ENCODE measurements at places on chromosomes 11 and 22.

DNA sequence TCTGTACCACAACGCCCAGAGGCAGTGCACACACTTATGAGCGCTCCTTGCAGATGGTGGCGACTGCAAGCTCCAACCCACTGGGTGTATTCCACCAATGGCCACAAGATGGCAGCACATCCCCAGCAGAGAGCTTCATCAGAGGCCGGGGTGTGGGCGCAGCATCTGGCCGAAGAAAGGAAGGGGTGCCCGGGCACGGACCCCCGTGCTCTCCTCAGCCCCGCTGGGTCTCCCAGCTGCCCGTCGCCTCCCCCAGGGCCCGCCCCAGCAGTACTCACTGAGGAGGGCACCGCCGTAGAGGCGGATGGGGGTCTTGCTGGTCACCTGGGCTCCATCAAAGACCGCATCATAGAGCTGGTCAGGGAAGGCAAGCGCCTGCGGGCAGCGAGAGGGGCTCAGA lies 14.2 kb downstream of the TP53I11 start:
- DNase-seq = peak; percentile 83

DNA sequence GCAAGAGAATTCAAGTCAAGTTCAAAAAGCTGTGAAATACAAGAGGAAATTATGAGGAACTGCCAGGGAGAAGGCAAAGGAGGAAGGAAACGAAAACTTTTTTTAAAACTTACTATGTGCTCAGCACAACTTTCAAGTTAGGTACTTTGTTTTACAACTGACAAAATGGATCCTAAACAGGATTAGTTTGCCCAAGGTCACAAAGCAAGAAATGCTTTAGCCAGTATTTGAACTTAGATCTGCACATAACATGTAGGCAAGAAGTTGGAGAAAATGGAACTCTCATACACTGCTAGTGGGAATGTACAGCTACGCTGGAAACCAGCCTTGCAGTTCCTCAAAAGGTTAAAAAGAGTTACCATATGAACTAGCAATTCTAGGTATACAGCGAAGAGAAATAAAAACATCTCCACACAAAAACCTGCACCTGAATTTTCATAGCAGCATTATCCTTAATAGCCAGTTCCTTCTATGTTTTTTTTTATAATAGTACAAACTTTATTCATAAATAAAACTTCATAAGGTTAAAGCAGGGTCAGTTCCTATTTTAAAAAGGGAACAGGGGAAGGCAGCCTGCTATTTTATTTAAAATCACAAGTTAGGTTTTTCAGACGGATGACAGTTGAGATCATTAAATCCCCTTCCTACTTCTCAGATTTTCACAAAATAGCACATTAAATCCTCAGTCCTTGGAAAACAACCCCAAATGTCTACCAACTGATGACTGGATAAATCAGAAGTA lies 19.2 kb downstream of the DDX6 start:
- DNase-seq = no peak

DNA sequence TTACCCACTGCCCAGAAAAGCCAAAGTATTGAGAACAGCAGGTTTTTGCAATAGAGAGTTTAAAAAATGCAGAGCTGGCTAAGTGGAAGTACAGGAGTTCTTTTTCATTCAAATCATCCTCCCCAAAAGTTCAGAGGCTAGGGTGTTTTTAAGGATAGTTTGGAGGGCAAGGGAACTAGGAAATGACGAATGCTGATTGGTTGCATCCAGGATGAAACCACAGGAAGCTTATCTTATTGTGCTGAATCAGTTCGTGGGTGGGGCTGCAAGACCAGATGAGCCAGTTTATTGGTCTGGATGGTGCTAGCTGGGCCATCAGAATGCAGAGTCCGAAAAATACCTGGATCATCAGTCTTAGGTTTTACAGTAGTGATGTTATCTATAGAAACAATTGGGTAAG lies 1427.1 kb downstream of the LRRC4C start:
- DNase-seq = no peak

DNA sequence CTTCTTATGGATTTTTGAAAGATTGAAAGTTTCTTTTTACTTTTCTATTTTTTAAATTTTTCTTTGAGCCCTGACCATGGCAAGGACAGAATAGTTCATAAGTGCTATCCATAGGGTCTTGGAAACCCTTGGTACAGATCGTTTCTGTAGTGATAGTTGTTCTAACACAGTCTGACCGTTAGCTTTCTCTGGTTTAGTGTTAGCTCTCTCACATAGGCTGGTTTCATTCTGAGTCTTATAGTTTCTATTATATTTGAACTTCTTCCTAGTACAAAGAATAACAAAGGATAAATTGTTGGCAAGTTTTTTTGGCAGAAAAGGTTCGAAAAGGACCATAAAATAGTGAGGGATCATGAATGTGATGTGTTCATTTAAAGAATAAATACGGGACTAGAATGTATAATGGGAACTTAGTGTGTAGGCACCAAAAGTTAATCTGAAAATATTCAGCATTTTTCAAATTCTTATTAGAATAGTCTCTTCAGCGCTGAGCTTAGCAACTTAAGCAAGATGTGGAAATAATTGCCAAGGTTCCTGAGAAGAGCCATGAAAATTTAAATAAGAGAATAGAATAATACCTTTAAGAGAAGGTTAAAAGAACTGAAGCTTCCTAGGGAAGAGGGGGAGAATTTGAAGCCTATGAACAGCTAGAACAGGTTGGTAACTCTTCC lies 24.1 kb downstream of the FDX1 start:
- no peak for DNase-seq

- DNase-seq = no peak
These were observed 16.1 kb downstream of the CPT1A start for GRCh38 chr11:68825571-68825970.

GRCh38 chr11:114796954-114797721 lies 118.8 kb downstream of the NXPE2 start:
- DNase-seq = no peak

DNA sequence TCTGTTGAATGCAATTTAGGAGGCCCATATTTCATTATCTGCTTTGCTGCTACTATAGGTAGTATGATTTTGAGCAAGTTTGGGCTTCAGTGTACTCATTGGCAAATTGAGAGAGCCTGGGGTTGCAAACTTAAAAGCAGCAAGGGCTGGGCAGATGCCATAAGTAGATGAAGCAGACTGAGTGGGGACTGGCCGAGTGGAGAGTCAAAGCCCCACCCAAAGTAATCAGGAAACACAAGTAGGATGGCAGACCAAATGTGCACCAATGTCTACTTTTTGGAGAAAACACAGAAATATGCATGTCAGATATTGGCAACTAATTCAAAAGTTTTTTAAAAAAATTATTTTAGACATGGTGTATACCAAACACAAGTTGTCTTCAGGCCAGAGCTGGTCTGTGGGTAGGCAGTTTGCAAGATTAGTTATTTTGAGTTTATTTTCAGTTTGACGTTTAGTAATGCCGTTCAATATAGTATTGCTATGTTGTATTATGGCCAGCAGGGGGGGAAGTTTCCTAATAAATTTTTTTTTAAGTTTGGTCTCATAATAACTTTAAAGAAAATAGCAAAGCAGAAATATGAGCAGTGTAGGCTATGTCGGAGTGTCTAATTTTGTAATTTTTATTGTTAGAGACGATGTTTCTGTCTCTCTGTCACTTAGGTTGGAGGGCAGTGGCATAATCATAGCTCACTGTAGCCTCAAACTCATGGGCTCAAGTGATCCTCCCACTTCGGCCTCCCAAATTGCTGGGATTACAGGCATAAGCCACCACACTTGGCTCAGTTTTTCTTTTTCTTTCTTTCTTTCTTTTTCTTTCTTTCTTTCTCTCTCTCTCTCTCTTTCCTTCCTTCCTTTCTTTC lies 105.1 kb downstream of the HIPK3 start:
- DNase-seq = no peak

GRCh38 chr22:50656122-50657070 lies 16.2 kb upstream of the SHANK3 start:
- DNase-seq = no peak

- DNase-seq = no peak
These were observed at the start of gene KCNQ1 for GRCh38 chr11:2444821-2445745. Gene KCNQ1, plus strand, starts transcription at chr11:2445008. Its CDS starts 91 bp downstream, at chr11:2445099.

DNA sequence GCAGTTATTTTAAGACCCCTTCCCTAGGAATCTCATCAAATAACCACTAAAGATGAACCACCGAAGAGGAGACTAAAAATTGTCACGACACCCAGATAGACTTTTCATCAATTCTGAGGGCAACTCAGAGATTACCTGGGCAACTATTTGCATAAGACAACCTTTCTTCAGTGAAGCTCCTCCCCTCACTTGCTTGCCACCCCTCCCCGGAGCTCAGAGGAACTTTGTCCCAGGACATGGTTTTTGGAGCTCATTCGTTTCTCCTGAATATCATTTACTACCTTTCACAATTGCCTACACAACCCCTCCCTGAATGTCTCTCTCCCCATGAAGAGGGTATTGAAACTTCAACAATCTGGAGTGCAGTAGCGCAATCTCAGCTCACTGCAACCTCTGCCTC lies 3.9 kb downstream of the AGBL2 start:
- DNase-seq = no peak

DNA sequence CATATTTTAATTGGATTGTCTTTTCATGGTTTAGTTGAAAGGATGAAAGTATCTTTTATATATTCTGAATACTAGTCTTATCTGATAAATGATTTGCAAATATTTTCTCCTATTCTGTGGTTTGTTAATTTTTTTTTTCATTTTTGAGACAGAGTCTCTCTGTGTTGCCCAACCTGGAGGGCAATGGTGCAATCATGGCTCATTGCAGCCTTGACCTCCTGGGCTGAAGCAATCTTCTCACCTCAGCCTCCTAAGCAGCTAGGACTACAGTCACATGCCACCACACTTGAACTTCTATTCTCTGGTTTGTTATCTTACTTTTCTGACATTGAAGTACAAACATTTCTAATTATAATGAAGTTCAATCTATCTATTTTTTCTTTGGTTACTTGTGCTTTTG lies 30.0 kb upstream of the FAR1 start:
- no peak for DNase-seq

DNA sequence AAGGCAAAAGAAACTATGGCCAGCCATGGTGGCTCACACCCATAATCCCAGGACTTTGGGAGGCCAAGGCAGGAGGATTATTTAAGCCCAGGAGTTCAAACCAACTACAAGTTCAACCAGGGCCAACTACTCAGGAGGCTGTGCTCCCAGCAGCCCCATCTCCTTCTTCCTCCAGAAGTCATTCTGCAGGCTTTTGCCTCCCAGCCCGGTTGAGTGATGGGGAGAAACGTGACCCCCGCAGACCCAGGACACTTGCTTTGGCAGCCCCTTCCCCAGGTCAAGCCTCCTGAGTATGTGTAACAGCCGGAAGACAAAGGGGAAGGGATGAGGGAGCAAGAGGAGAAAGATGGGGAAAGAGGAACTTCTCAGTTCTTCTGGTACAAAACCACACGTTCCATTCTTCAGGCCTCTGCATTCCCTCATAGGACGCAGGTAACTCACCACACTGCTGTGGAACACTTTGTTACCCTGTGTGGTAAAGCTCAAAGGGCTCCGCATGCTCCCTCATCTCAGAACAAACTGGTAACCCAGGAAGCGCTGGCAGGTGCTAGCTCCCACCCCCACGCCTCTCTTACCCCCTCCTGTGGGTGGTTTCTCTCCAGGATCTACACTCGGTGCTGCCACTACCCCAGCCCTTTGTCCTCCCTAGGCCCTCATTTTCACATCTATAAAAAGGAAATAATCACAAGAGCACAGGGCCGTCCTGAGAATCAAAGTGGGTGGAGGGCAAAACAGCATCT lies 4.0 kb downstream of the SULT4A1 start:
- DNase-seq = no peak

- DNase-seq = peak; percentile 31
These were observed 114.4 kb downstream of the FBXO7 start for GRCh38 chr22:32589007-32589406.

- no peak for DNase-seq
These were observed 58.1 kb downstream of the LRP5 start for GRCh38 chr11:68370211-68371111.
